Activated CD8-positive, alpha-beta memory T cell treated with anti-CD3 and anti-CD28 coated beads for 1 hour (primary cell): ENCODE measurements at places on chromosomes 3 and 15.

DNA sequence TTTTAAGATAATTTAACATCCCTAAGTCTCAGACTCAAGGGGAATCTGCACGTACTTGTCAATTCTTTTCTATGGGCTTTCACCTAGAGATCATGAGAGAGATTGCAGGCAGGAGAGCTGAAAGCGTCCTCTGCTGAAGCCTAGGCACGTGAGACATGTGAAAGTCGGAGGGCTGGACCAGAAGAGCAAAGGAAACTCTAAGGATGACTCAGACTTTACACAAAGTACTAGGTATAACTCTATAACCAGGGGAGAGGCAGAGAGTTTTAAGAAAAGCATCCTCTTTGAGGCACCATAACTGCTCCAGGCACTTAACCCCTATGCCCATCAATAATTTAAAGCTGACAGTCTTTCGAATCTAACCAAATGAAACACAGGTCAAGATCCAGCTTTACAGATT, 436.6 kb downstream of the VGLL3 start:
- no peak for DNase-seq

DNA sequence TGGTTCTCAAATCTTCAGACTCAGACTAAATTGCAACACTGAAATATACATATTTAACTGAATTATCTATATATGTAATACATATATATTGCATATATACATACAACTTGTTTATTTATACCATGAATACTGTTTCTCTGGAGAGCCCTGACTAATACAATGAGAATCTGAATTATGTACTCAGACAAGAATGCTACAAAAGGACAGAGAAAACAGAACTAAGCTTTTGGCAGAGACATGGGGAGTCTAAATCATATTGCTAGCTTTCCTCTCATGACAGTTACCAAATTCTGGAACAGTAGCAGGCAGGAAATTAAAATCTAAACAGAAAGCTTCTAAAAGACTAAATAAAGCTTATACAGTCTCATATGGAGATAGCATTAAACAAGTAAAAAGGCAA, 142.4 kb upstream of the KCNMB2 start:
- DNase-seq, result no peak

DNA sequence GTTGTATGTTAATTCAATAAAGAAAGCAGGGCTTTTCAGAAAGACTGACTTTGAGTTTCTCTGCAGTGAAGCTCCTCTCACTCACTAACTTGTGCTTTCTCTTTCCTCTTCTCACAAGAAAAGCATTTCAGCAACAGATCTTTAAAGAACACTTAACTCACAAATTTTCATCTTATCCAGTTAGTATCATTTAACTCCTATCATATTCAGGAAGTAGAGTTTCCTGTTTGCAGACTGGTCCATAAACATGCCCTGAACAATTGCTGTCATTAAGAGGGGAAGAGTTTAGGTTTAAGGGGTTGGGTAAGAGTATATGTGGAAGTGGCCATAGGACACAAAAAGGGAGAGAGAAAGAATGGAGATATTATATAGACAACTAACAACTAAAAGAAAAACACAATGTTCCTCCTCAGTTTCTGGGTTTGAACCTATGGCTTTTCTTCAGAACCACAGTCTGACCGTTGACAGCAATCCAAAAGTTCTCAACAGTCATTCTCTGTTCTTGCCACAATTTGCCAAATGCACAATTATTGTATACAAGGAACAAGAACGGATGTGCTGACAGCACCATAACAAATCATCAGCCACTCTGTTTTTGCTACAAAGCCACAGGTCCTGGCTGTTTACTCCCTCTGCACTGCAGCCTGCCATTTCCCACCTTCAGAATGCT, 63.9 kb downstream of the CHAC1 start:
- DNase-seq, result no peak

GRCh38 chr3:115975353-115975752, 352.0 kb downstream of the GAP43 start:
- DNase-seq, result no peak

GRCh38 chr3:149258298-149258697, 36.7 kb upstream of the CP start:
- DNase-seq, result no peak

GRCh38 chr3:161794551-161794950, 297.9 kb downstream of the OTOL1 start:
- DNase-seq, result no peak

DNA sequence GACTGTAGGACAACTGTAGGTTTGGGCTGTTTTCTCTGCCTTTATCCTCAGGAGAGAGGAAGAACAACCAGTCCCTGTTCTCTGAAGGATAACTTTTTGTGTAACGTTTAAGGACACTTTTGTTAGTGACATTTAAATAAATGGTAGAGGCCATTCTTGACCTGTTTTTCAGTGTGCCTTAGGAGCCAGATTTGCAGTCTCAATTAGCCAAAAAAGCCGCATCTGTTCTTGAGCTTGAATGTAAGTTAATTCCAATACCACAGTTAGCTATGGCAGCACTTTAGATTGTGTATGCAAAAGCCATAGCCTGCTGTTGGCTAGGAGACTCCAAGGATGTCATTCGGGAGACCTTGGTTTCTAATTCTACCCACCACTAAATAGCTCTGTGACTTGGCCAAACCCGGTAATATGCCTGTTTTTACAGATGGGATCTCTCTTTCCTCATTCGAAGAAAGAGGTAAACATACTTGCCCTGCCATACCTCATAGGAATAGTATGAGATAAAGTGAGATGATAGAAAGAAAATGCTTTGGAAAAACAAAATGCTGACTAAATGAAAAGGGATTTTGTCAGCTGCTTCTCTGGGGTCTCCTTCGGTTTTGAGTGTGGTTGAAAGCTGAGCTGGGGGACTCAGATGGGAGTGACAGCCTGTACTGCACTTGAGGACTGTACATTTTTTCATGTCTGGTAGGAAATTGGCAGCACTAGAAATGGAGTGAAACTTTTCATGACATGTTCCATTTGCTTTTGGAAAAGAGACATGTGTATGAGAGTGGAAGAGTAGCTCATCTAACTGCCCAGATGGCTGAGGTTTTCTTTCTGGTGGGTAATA, 57.3 kb upstream of the ROPN1 start:
- no peak for DNase-seq

DNA sequence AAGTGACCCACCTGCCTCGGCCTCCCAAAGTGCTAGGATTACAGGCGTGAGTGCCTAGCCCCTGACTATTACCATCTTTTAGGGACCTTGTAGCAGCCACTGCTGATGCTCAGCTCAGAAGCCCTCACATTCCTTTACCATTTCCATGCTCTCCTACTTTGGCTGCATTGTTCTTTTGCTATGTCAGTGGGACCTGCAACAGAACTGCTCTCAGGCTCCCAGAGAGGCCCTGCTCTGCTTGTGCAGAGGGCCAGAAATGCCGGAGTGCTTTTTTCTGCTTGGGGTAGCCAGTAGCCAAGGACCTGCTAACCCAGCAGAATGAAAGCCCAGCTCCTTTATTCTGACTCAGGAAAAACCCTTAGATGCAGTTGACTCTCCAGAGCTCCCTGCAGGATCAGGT, 18.3 kb upstream of the PROK2 start:
- no peak for DNase-seq

DNA sequence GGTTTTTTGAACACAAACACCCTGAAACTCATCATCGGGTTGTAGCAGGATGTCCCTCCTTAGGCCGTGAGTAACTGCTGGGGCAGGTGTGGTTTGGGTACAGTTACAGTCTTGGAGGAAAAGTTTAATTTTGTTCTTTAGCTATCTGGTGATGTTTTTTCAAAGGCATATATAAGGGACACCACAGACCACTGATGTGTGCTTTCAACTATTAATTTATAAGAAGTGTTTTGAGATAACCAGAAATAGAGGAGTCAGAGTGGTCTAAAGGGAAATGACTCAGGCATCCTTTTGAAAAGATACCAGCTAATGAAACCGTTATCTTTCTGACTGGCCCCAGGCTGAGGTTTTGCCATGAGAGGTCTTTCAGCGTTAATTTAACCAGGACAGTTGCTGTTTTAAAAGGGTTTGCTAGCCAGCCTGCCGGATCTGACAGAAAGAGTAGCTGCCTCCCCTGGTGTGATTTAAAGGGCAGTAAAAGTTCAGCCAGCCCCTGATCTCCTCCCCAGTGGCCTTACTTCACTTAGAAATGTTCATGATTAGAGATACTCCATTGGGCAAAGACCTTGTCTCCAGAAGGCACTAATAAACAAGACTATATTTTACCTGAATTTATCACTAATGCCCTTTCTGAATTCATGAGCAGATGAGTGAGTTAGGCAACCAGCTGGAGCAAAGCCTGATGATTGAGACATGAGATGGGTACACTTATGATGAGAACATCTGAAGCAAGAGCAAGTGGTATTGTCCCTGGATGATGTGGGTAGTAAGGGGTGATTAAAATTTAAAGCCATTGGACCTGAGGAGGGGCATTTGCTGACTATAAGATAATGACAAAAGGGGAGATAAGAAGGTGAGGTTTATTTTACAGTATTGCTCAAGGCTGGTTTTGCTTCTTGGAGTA, 482.5 kb upstream of the TBL1XR1 start:
- no peak for DNase-seq

- DNase-seq, result no peak
These were observed 220.9 kb upstream of the EIF1B start for GRCh38 chr3:40088527-40089170.

DNA sequence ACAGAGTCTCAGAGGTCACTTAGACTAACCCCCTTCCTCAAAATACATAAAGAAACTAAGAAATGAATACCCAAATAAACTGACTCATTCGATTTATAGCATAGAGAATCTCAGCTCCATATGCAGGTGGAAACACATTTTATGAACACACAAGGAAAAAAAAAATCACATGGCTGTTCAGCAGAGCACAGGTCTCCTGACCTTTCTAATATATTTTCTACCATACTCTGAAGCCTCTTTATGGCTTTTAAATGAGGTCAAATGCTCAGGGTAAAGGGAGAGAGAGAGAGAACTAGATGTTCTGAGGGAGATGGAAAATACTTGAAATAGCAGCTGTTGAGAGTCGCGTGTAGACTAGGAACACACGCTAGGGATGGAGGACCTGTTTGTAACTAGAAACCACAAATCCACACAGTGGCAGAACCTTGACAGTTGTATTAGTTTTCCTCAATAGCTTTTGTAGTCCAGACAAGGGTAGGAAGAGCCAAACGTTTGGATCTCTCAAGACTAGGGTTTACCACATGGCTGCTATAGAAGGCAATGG, 165.3 kb downstream of the FMN1 start:
- DNase-seq, result no peak

DNA sequence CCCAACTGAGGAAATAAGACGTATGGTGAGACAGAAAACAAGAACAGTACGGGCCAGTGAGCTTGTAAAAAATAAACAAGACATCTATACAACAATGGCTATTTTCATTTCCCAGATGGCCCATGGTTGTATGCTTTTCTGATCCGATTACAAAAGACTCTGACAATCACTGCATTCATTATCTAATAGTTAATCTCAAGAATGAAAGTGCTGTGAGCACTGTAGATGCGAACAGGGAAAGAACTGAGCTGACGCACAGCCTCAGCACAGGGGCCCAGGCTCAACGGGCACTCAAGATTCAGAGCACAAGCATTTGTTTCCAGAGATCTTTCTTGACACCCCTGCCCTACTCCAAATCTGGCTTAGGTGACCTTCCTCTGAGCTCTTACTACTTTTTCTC, 6.9 kb downstream of the MTMR10 start:
- DNase-seq, result no peak

DNA sequence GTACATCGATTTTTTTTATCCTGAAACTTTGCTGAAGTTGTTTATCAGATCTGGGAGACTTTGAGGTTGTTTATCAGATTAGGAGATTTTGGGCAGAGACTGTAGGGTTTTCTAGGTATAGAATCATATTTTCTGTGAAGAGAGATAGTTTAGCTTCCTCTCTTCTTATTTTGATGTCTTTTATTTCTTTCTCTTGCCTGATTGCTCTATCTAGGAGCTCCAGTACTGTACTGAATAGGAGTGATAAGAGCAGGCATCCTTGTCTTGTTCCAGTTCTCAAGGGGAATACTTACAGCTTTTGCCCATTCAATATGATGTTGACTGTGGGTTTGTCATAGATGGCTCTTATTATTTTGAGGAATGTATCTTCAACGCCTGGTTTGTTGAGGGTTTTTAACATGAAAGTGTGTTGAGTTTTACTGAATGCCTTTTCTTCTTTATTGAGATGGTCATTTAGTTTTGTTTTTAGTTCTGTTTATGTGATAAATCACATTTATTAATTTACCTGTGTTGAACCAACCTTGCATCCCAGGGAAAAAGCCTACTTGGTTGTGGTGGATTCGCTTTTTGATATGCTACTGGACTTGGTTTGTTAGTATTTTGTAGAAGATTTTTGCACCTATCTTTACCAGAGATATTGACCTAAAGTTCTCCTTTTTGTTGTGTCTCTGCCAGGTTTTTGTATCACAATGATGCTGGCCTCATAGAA, 14.9 kb upstream of the DNAAF4 start:
- no peak for DNase-seq

GRCh38 chr3:46565607-46566039, 479 bp downstream of the LRRC2 start:
- DNase-seq, result no peak

DNA sequence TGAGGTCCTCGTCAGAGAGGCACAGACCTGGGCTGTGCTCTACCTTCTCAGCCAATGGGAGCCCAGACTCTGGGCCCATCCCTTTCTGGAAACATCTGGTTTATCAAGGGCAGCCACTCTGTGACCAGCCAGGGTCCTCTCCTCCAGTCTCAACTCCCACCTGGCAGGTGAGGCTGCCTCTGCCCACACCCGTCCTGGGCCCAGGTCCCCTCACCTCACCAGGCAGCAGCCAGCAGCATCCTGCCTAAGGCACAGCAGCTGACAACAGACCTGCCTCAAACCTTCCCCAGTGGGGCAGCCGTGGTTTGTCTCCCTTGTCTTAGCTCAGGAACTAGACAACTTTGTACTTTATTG, 8.7 kb upstream of the VIPR1 start:
- no peak for DNase-seq

DNA sequence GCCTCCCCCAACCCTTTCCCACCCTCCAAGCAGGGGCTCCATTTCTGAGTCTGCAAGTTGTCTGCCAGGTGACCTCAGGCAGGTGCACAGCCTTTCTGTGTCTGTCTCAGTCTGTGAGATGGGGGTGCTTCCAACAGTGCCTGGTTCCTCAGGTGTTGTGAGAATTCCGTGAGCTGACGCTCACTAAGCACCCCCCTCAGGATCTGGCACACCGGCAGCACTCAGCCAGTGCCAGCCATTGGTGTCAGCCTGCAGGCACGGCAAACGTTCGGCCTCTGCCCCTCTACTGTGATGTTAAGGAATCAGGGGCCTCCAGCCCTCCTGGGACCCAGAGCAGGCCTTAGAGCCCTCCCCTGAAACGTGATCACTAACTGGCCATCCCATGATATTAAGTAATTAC, 2.4 kb downstream of the KLF15 start:
- no peak for DNase-seq
